HCEC 1CT (cell line): ENCODE measurements at places on chromosomes 7 and 10.
A peak's percentile ranks its signal among the peaks of the same experiment; 100 is the strongest.

- no peak for DNase-seq
Observed at GRCh38 chr7:73606801-73607691, 17.3 kb downstream of the MLXIPL start.

DNA sequence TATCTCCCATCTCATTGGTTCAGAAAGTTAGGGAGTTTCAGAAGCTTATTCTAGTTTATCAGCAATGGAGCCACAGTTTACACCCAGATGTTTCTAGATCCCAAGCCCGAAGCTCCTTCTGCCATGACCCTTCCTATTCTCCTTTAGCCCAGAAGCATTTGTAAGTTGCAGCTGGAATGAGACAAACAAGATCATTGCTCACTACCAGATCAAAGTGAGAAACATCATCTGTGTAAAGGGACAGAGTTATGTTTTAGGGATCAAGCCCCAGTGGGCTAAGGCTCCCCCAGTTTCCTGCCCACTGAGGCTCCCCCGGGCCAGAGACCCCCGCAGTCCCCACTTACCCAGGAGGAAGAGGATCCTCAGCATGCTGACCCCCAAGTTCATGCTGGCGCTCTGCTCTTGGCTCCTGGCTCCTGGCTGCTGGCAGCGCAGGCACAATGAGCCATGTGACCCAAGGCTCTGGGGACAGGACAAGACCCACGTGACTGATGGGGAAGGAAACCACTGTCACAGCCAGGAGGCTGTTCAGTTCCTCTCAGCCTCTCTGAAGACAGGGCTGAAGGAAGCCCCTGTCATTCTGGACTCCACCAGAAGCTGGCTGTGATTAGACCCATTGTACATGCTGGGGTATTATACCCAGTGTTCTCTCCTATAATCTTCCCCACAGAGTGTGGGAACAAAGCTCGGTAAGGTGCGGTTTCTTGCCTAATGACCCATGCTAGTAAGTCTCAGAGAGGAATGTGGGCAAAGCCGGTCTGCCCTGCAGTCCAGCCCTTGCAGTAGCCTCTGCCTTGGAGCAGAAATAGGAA is at the start of gene TMEM273:
Gene TMEM273 (minus strand): TSS at position 442 of the 812 bp plus-strand sequence. CDS start 55 bp downstream, at position 387.
- no peak for DNase-seq

DNA sequence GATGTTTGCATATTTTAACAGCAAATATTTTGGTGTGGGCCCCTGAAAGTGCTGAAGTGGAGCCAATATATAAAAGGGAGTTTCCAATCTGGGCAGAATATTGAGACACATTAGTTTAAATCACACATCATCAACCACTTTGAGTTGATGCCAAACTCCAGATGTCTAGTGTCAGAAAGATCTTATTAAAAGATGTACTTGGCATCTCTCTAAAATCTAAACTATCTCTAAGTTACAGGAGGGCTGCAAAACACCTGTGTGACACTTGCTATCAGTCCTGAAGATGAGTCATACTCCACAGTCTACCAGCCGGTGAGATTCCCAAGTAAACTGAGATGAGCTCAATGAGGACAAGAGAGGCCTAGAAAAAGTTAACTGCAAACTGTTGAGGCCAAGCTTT is 11.4 kb downstream of the JAZF1 start:
- peak; percentile 41 for DNase-seq

DNA sequence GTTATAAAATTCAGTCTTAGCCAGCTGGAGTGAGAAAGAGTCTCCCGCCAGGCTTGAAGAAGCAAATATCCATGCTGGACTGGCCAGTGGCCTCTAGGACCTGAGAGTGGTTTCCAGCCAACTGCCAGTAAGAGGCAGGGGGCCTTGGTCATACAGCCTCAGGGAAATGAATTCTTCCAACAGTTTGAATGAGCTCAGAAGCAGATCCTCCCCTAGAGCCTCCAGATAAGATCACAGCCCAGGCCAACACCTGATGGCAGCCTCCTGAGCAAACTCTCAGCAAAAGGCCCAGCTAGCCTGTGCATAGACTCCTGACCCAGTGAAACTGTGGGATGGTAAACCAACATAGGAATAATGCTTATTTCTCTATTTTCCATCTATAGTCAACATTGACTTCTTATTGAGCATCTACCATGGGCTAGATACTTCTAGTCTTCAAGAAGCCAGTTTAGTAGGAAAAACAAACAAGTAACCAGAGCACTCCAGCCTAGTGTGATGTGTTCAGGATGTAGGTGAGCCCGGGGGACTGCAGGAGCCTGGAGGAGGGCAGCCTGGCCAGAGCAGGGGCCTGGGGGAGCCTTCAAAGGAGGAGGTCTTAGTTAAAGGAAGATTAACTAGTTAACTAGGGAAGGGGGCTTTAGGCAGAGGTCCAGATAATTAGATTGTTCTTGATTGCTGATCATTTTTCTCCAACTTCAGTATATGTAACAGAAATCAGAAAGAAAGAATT is 115.4 kb upstream of the ADO start:
- DNase-seq = no peak

DNA sequence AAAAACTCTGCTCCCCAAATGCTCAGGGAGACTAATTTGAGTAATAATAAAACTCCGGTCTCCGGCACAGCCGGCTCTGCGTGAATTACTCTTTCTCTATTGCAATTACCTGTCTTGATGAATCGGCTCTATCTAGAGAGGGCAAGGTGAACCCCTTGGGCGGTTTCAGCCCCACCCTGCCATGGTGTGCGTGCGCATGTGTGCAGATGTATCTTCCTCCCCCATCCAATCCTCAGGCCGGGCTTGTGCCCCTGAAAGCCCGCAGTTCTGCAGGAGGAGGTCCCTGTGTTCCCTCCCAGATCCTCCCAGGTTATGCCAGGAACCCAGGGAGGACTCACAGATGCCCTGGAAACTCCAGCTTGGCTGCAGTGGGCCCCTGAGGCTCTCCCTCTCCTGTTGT is 48.3 kb upstream of the MYL10 start:
- DNase-seq = no peak

DNA sequence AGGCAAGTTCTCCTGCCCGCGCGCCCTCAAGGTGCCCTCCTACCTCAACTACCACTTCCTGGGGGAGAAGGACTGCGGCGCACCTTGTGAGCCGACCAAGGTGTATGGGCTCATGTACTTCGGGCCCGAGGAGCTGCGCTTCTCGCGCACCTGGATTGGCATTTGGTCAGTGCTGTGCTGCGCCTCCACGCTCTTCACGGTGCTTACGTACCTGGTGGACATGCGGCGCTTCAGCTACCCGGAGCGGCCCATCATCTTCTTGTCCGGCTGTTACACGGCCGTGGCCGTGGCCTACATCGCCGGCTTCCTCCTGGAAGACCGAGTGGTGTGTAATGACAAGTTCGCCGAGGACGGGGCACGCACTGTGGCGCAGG is 1.4 kb downstream of the FZD1 start:
- DNase-seq = no peak

GRCh38 chr10:75057680-75058079 is 53.8 kb upstream of the SAMD8 start:
- no peak for DNase-seq

GRCh38 chr10:21744223-21744622 is 210.2 kb downstream of the MLLT10 start:
- DNase-seq = no peak

DNA sequence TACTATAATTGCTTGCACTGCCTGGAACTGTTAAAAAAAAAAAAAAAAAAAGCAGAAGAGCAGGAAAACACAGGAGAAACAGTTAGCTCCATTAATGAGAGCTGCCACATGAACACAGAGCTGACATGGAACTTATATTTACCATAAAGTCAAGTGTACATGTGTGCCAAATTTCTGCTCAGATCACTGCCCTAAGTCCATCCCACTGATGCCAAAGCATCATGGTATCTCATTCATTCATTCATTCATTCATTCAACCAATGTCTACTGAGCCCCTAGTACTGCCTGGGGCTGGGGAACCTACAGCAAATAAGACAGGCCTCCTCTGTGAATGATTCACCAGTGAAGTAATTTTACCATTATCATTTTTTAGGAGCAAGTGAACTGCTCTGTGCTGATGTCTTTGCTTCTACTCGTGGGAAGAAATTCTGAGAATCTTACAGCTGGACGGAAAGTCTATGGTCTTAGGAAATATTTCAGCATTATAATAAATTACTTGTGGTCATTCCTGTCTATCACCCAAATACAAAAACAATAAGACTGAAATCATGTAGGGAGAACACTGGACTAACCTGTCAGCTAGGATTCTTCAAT is 58.8 kb upstream of the ABLIM1 start:
- DNase-seq = no peak

- no peak for DNase-seq
Observed at GRCh38 chr7:87204933-87205332, 14.6 kb downstream of the TMEM243 start.

- no peak for DNase-seq
Observed at GRCh38 chr10:125607689-125608290, 75.2 kb downstream of the TEX36 start.

DNA sequence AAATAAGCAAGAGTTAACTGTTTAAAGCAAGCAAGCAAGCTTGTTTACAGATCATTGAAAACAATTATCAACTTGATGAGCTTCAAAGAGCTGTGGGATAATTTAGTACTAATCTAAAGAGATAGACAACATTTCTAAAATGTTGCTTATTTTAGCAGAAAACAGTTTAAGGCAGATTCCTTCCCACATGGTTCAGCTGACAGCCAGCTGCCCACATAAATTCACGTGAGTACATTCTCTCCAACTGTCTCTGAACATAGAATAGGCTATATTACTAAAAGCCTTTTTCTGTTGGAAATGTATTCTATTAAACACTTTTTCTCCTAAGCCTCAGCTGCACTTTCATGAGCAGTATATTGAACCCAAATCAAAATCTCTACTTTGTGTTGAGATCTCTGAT is 174.1 kb downstream of the LRRN3 start:
- DNase-seq = no peak

DNA sequence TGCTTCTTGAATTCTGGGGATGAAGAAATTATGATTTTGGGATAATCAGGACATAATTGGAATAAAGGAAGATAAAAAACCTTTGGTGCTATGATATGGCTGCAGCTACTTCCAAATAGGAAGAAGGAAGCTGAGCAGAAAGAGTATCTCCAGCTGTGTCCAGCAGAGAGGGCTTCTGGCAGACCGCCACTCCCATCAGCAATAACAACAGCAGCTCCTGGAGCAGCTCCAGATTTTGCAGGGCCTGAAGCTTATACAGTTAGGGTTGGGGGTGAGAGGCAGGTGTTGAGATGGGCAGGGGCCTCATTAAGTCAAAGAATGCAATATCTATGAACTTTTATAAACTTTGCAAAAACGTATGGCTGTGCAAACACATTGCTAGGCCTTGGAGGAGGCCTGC is 62.3 kb downstream of the C10orf120 start:
- no peak for DNase-seq

GRCh38 chr10:5871596-5871995 is 18.1 kb downstream of the ANKRD16 start:
- no peak for DNase-seq

- DNase-seq = no peak
Observed at GRCh38 chr7:122383934-122384333, 79.4 kb upstream of the FEZF1 start.

DNA sequence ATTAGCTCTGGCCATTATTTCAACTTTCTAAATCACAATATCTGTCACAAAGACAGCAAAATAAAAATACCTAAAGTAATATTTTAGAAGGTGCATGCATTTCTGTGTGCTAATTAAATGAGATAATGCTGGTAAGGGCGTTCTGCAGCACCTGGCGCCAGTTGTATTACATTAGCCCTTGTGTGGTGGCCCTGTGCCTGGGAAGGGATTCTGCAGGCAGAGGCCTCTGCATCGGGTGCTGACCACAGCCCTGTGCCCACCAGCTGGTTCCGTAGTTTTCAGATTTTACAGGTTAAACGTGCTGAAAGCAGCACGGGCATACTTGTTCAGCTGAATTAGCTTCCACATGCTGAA is 157.7 kb upstream of the PRKCQ start:
- DNase-seq = no peak

DNA sequence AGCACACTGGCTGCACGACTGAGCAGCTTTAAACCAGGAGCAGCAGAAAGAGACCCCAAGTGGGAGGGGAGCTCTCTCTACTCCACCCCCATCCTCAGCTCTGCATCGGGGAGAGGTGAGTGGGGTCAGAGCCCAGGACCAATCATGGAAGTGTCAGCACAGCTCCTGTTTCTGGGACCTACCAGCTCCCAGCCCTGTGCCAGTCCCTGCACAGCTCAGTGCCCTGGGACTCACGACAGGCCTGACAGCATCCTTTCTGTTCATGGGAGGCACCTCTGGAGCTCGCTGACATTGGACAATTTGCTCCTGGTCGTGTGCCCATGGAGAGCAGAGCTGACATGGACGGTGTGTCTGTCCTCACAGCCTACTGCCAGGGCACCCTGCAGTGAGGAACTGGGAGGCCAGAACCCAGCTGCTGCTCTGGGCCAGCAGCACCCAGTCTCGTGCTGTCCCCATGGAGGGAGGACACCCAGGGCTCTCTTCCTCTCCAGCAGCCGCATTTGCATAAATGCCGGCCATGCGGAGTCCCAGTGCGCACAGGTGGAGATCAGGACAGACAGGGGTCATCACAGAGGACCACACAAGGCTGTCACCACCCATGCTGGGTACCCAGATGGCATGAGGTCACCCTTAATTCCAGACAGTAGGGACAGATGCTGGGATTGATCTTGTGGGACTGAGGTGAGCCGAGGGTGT is 45.9 kb upstream of the MSMB start:
- DNase-seq = no peak

- no peak for DNase-seq
Observed at GRCh38 chr7:101151908-101152651, 2.2 kb upstream of the AP1S1 start.

GRCh38 chr7:20598459-20599309 is 16.8 kb upstream of the ABCB5 start:
- DNase-seq = peak; percentile 65

DNA sequence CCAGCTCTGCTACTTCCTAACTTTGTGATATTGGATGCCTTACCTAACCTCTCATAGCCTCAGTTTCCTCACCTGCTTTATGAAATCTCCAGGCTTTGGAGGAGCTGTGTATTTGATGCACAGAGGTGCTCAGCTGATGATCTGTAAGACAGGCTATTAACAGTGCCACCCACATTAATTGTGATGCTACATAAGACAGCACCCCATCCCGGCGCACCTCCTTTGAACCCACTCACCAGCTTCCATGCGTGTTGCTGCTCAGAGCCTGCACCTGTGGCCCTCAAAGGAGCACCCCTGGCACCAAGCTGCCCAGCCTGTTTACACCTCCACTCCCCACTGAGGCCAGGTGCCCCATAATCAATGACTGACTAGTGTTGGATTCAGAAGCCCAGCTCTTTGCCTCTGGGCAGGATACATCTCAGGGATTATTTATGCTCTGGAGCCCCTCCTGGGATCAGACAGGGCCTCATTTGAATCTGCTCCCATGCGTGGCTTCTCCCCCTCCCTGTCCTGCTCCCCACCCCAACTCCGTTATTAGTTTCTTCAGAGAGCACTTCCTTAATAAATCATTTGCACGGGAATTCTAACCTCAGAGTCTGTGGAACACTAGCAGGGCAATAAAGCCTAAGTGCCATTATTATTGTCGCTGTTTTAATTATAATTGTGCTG is 87.7 kb downstream of the GFRA1 start:
- no peak for DNase-seq
